ENCODE measurements at places on chromosomes 16 and 17. TPM values are rescaled to one million over a fixed set of nuclear protein-coding genes. Genes with fewer than 3 reads are reported as not detected.

GRCh38 chr16:87735270-87736007, 30.3 kb downstream of the KLHDC4 start:
- peaks cover 9% of the 10 kb centered on the region for H3K4me1 ChIP-seq
- no peak for DNase-seq
- H3K27ac ChIP-seq = no peak overlapping the region

DNA sequence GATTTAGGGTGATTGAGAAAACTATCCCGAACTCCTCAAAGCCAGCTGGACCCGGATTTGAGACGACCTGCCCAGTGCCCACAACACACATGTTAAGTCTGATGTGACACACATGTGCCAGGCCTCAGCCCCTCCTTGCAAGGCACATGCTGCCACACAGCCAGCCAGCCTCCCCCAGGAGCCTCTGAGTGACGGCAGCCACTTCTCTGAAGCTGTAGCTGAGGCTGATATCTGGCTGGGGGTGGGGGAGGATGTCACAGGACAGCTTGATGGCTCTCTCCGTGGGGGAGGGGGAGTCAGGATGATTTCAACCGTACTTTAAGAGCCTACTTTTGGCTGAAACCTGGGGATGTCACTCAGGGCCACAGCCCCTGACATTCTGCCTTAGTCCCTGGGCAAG, 40.9 kb downstream of the SRCIN1 start:
- no peak overlapping the region for H3K4me3 ChIP-seq
- no peaks in the 10 kb centered on the region for H3K27me3 ChIP-seq
- no peaks in the 10 kb centered on the region for H3K36me3 ChIP-seq
- no peak for DNase-seq
- H3K4me1 ChIP-seq = no peaks in the 10 kb centered on the region

GRCh38 chr16:88003736-88004135, 52.5 kb downstream of the BANP start:
- no peak overlapping the region for H3K4me3 ChIP-seq
- H3K27ac ChIP-seq = no peak overlapping the region
- DNase-seq = no peak
- H3K4me1 ChIP-seq = peaks cover 27% of the 10 kb centered on the region

DNA sequence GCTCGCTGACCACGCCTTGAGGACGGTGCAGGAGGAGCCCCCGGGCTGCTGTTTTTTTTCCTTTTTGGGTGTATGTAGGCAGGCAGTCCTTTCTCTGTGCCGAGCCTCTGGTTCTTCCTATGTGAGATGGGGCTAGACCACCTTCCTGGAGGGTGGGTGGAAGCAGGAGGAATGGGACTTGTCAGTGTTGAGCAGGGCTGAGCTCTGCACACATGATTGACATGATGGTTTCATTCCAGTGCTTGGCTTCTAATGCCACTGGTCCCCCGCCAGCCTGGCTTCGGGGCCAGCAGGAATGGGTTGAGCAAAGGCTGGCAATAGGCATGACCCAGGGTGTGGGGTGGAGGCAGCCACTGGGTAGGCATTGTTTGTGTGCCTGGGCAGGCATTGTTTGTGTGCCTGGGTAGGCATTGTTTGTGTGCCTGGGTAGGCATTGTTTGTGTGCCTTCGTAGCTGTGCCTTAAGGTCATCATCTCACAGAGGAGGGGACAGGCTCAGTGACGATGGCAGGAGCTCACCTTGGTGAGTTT, 14.2 kb upstream of the ADCY7 start:
- H3K36me3 ChIP-seq = no peaks in the 10 kb centered on the region
- no peak for DNase-seq
- no peaks in the 10 kb centered on the region for H3K27me3 ChIP-seq
- peaks cover 18% of the 10 kb centered on the region for H3K4me1 ChIP-seq
- no peak overlapping the region for H3K4me3 ChIP-seq
- peak overlapping the region; percentile 25 for H3K27ac ChIP-seq

DNA sequence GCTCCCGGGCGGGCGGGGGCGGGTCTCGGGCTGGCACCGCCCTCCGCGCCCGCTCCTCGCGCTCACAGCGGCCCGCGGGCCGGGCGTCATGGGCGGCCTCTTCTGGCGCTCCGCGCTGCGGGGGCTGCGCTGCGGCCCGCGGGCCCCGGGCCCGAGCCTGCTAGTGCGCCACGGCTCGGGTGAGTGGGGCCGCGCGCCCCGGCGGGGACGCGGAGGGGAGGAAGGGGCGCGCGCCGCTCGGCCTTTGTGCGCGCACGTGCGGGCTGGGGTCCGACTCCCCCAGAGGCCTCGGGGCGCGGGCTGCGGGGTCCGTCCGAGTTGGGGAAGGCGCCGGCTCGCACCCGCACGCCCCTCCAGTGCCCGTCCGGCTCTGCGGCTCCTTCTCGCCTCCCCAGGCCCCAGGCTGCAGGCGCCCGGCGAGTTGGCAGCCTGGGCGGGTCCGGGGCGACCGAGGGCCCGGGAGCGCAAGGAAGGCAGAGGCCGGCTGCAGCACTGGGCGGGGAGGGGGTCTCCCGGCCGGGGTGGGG, at the start of gene NME4:
Gene NME4 (plus strand): TSS at position 65 of the 527 bp plus-strand sequence. CDS start 24 bp downstream, at position 89.
- H3K36me3 ChIP-seq = no peaks in the 10 kb centered on the region
- no peak for DNase-seq
- H3K27ac ChIP-seq = peak within 1 kb of the TSS; percentile 83
- no peaks in the 10 kb centered on the region for H3K27me3 ChIP-seq

GRCh38 chr17:55635253-55635914, 87.3 kb downstream of the TMEM100 start:
- no peak overlapping the region for H3K4me3 ChIP-seq
- H3K36me3 ChIP-seq = no peaks in the 10 kb centered on the region
- no peaks in the 10 kb centered on the region for H3K27me3 ChIP-seq
- H3K4me1 ChIP-seq = no peaks in the 10 kb centered on the region
- DNase-seq = no peak
- H3K27ac ChIP-seq = no peak overlapping the region

DNA sequence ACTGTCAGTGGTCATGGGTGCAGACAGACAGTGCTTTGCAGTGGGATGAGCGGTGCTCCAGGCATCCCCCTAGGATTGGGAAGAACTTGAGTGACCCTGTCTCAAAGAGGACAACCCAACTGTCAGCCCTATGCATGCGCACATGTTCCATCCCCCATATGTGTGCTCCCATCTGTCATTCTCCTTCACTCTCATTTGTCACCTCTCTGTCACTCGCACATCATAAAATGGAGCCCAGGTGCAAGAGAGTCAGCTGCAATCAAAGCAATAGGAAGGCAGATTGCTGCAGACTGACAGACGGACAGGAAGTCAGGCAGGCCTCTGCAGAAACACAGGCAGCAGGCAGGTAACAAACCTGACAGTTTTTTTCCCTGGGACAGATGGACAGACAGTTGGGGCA, 101.8 kb upstream of the CCL1 start:
- no peak for DNase-seq
- H3K27ac ChIP-seq = no peak overlapping the region

GRCh38 chr17:39826334-39826733, 37.8 kb downstream of the IKZF3 start:
- H3K27me3 ChIP-seq = peaks cover 22% of the 10 kb centered on the region
- no peak overlapping the region for H3K27ac ChIP-seq
- no peaks in the 10 kb centered on the region for H3K4me1 ChIP-seq
- DNase-seq = no peak
- H3K36me3 ChIP-seq = no peaks in the 10 kb centered on the region

DNA sequence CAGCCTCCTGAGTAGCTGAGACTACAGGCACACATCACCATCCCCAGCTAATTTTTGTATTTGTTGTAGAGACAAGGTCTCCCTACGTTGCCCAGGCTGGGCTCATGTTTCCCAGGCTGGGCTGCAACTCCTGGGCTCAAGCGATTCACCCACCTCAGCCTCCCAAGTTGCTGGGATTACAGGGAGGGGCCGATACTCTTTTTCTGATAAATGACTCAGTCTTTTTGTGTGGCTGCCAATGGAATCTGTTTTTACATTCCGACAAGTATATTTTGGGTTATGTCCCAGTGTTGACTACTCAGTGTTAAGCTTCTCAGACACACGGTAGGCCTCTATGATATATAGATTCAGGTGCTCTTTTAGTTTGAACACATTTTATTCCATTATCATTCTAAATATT, 58.1 kb downstream of the SLFN11 start:
- peaks cover 31% of the 10 kb centered on the region for H3K4me1 ChIP-seq
- no peaks in the 10 kb centered on the region for H3K36me3 ChIP-seq
- H3K27ac ChIP-seq = peak overlapping the region; percentile 59
- no peak for DNase-seq

DNA sequence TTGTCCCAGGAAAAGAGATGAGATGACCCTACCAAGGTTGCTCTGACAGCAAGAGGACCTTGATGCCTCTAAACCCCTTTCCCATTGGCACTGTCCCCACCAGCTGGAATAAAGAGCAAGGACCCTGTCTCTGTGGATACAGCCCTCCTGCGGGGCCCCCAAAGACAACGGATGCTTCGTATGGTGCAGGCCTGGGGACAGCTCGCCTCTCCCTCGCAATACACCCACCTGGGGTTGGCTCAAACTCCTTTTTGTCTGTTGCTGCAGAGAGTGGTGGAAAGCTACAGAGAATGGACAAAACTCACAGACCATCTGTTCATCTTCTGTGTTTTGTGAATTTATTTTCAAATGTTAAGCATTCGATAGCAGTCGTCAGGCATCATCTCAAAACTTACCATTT, 27.6 kb upstream of the CACNG3 start:
- no peak overlapping the region for H3K4me3 ChIP-seq
- no peaks in the 10 kb centered on the region for H3K4me1 ChIP-seq
- H3K36me3 ChIP-seq = no peaks in the 10 kb centered on the region
- no peak for DNase-seq
- no peak overlapping the region for H3K27ac ChIP-seq

- H3K4me1 ChIP-seq = no peaks in the 10 kb centered on the region
- no peaks in the 10 kb centered on the region for H3K27me3 ChIP-seq
- no peak overlapping the region for H3K27ac ChIP-seq
Observed at GRCh38 chr17:10316801-10317542, 55.8 kb downstream of the MYH13 start.

LGALS9 gene
- total RNA-seq = 11.9 TPM

CCL8 gene
- total RNA-seq = not detected

RPH3AL gene
- 42.5 TPM for total RNA-seq

TMEM106A gene
- 5.1 TPM for total RNA-seq

OR4D1 gene
- total RNA-seq = not detected

OR1A1 gene
- not detected for total RNA-seq

All from tibial nerve (tissue), 4 donors.